ENCODE measurements at places on chromosomes 1 and 21.

DNA sequence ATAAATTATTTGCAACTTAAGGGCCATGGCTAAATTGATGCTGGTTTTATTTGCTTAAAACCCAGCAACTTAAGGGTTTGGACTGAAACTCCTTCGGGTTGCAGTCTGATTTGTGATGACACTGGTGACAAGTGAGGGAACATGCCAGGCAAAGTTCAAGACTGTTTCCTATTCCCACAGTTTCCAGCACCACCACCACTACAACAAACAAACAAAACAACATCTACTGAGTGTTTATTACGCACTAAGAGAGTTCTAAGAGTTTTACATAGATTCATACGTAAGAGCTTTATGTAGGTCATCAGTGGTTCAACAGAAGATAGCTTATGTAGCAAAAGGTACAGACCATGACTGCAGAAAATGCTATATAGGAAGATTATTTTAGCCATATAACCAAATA is 1582.1 kb downstream of the BRINP3 start:
- DNase-seq, result no peak

GRCh38 chr1:29838738-29839320 is 602.5 kb downstream of the PTPRU start:
- DNase-seq, result no peak

DNA sequence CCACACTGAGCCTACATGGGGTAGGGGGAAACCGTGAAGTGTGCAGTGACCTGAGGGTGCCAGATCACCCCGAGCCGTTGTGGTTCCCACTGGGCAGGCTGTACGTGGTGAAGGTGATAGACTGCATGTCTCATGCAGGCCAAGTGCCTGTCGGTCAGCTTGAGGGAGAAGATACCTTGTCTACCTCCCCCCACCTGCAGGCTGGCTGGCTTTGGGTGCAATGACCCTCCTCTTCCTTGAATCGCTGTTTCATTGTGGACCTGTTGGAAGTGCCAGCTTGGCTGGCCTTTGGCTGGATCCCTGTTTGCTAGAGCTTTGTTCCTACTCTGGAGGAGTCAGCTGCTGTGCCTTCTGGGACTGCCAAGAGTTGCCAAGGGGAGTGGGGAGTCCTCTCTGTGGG is 92.5 kb downstream of the GALNT2 start:
- DNase-seq, result no peak

DNA sequence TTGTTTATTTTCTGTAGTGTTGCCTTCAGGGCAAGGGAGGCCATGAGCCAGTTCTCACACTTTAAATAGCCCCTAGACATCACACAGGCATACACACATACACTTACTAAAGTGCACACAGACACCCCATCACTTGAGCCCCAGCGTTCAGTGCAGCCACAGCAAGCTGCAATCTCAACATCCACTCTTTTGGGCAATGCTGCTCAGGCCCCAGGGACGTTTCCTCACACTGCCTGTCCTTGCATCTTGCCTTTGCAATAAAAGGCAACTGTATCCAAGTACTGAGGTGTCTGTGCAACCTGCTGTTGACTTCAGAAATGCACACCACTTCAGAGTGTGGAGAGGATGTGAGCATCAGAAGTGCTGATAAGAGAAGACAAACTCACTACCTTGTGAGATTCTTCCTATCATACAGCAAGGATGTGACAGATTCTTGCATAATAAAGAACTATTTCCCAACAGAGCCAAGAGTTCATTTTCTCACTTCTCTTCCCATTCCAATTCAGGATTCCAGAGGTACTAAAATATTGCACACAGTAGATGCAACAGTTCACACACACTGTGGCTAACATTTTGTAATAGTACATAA is 36.2 kb downstream of the IRF2BP2 start:
- no peak for DNase-seq

GRCh38 chr1:170114906-170115305 is 30.9 kb upstream of the NTMT2 start:
- DNase-seq, result no peak

Measured in kidney epithelial cell (primary cell).